Cortex of kidney (tissue), 1 donor: ENCODE measurements at places on chromosomes 2 and 18.

GRCh38 chr2:215598376-215598975 is 162.6 kb upstream of the FN1 start:
- no peak for DNase-seq

GRCh38 chr2:182375862-182376261 is 51.0 kb downstream of the PDE1A start:
- no peak for DNase-seq

- DNase-seq, result no peak
These were observed at the start of gene GAREM2 for GRCh38 chr2:26172871-26173775. GAREM2 (plus strand) TSS chr2:26173088; CDS start chr2:26173221, 133 bp downstream.

DNA sequence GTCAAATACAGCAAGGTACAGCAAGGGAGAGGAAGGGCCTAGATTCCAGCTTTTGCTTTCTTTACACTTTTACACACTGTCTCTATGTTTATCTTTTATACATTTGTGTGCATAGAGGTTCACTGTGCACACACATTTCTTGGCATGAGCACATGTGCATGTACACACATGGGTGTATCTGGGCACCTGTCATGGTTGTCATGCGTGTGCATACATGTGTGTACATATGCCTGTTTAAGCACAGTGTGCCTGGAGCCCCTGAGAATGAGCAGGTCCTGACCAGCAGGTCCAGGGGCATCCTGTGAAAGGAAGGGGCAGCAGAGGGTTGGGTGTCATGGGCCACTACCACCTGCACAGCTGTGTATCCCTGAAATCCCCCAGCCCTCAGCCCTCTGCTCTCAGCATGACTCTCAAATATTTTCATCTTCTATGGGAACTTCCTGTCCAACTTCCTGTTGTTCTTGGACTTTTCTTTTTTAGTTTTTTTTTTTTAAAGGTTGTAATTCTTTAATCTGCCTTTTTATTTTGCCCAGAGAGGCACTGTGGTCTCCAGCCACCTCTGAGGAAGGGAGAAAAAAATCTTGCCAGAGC is 97.0 kb upstream of the EPAS1 start:
- DNase-seq, result no peak

- no peak for DNase-seq
These were observed 27.3 kb upstream of the EVA1A start for GRCh38 chr2:75587954-75588587.

GRCh38 chr2:224904381-224904780 is 137.9 kb downstream of the DOCK10 start:
- DNase-seq, result no peak

DNA sequence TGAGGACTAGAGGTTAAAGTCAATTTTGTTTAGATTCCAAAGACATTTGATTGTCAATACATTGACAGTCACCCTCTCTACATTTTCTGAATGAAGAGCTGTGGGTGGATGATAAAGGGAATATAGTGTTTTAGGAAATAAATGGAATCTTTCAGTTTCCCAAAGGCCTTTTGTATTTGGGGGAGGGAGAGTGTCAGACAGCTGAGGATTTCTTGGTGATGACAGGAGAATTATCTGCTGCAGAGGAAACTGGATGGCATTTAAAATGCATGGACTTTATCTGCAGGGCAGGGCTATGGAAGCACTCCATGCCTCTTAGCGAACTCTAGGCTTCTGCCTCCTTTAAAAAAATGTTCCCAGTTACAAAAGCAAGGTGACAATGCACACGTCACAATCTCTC is 195.1 kb downstream of the KCNS3 start:
- DNase-seq, result no peak

DNA sequence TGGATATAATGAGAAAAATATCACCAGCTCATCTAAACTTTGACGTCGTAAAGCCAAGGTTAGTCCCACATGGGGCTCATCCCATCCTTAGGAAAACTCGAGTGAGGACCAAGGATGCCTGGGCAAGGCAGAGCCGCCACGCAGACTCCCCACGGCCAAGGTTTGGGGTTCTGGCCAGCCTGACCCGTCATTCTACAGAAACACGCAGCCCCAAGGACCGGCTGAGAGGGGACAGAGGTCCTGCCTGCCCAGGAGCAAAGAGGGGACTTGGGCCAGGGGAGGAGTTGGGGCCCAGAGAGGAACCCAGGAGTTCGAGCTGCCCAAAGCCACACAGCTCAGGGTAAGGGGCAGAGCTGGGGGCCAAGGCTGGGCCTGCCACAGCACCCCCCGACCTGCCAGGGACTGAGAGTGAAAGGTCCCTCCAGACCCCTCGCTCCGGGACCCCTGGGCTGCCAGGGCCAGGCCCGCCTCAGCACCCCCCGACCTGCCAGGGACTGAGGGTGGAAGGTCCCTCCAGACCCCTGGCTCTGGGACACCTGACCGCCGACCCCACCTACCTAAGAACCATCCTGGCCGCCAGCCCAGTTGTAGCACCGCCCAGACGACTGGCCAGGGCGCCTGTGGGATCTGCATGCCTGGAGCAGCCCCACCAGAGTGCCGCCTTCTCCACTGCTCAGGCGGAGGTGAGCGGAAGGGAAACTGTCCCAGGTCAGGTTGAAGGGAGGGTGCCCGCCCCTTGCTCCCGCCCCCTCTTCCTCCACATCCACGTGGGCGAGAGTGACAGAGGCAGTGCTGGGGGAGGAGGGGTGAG is at the start of gene PDCD1:
Gene PDCD1 (minus strand): TSS at position 689 of the 811 bp plus-strand sequence. CDS start 56 bp downstream, at position 633.
- DNase-seq, result no peak

DNA sequence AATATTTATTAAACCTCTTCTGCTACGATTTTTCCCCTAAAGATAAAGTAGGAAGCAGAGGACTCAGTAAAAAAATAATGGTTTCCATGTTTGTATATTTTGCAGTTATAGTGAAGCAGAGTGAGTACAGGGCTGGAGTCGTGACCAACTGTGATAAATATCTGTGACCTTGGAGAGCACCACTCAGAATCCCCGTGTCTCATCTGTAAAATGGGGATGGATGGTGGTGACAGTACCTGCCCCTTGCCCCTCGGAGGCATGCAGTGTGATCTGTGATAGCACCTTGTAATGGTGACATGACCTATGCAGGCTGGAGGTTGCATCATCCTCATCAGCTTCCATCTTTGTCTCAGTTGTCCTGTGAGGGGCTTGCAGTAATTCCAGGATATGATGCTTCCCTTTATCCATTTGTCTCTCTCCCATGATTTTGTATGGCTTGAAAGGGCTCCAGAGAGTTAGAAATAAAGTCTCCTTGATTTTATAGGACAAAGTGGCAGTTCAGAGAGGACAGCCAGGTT is 5.5 kb downstream of the TTL start:
- no peak for DNase-seq

DNA sequence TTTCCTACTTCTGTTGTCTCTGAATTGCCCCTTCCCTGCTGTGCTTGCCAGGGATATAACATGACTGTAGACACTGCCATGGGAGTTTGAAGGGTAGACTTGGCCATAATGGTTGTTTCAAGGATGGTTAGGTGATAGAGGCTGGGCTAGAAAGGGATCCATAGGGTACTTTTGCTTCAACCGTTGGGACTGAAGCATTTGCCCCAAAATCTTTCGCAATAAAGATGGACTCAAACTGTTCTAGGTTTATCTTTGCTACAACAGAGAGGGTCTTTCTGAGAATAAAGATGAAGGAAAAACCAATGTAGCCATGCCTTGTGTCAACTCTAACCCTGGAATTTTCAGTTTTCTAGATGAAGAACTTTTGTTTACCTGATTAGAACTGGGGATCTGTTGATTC is 27.2 kb downstream of the MSGN1 start:
- no peak for DNase-seq

GRCh38 chr18:78979056-78979729 is 425 bp upstream of the SALL3 start:
- no peak for DNase-seq

- DNase-seq, result no peak
These were observed 119.2 kb upstream of the TMEM18 start for GRCh38 chr2:796141-796985.

DNA sequence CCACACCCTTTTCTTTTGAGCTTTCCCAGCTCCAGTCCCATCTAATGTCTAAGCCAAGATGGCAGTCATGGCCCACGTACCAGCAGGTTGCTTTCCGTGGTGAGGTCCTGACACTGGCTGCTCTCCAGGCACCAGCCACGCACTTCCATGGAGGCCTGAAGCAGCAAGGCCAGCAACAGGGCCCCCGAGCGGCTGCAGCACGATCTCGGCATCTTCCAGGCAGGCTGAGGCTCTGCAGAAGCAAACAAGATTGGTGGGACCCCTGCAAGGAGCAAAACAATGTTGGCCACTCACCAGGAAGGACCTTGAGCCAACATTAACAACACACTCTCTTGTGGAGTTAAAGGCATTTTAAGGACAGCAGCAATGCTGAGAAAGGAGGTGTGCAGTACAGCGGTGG is 3.8 kb downstream of the POMC start:
- DNase-seq, result no peak

GRCh38 chr2:47195148-47195547 is 40.0 kb upstream of the STPG4 start:
- no peak for DNase-seq

DNA sequence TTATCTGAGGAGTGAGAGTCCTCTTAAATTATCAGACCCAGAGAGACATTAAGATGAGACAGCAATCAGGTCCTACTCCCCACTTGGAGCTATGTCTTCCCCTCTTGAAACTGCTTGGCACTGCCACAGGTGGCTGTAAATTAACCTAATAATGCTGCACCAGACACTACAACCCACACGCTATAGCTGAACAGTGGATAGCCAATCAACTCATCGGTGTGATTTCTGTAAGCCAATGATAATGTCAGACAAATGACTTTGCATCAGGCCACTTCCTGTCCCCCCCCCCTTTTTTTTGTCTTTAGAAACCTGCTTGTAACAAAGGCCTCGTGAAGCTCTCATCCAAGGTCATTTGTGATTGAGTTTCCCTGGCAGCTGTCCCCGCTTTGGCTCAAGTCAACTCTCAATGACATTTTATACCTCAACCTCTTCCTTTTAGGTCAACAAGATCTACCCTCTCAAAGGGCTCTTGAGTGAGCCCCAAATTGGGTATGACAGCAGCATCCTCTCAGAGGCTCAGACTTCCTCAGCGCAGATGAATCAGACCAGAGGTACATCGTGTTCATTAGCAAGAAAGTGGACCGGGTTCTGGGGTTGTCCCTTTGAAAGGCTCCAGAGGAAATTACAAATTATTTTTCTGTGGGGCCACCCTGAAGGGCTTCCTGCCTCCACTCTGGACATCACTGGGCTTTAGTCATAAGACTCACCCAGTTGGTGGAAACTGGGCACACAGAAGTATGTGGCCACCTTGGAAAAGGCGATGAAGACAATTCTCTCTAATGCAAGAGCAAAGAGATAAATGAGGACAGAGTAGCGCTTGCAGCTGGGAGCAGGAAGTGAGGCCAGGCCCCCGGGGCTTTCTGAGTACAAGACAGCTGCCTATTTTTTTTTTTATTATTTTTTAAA is 73.6 kb downstream of the COPS8 start:
- DNase-seq, result no peak

DNA sequence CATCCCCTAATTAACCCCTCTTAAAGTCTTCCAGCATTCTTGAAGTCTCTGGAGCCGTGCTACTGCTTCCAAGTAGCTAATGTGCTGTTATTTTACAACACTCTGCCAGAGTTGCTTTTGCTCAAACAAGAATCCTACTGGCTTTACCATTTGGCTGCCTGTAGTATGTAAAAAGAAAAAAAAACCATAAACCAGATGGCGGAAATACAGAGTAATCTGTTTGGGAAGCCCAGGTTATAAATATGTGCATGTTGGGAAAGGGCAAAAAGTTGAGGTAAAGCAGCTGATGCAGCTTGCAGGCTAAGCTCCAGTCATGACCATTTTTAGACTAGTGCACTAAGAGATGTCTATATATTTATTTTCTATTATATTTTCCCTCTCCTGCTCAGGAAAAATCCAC is 313.2 kb upstream of the ETAA1 start:
- DNase-seq, result no peak

GRCh38 chr2:165810418-165810817 is 16.4 kb upstream of the GALNT3 start:
- no peak for DNase-seq

DNA sequence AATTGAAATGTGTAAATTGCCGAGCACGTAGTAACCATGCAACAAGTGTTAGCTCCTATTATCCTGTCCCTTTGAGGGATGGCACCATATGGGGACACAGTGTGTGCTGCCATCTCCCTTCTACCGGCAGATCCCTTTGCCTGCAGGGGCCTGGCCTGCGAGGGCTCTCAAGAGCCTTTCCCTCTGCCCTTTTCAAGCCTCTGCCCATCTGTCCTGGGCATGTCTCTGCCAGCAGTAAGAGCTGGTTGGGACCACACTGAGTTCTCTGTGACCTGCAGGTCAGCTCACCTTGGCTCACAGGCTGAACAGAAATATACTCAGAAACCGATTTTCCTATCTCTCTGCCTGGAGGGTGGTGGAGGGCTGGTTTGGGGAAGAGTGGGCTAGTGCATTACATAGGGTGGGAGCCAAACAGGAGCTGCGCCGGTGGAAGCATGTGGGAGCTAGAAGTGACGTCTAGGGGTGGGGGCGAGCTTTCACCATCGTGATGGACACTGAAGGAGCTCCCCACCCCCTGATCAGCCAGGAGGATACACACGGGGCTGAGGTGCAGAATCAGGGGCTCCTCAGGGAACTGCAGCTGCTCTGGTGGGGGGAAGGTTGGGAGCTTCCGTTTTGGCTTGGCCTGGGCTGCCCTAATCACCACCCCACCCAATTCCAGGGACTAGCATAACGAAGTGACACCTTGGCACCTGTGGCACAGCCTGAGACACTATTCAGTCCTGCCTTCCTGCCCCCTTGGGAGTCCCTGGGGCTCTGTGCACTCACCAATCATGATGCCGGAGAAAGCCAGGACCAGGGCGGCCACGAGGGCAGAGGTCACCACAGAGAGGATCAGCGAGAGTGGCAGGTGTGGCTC is 109.7 kb downstream of the CLIP4 start:
- DNase-seq, result no peak

DNA sequence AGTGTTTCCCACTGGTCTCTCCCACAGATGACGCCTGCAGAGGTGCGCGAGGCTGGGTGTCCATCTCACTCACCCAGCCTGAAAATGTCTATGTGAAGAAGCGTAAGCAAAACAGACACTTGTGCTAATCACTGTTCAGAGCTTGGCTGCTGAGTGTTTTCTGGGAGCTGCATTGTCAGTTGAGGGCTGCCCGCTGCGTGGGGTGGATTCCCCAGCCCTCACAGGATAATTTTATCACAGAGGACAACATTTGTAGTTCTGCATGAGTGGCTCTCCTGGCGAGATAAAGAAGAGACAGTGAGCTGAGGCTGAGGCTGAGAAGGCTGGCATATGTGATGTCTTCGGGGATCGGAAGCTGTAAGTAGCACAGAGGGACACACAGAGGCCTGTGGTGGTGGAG is 16.2 kb upstream of the CAPN13 start:
- DNase-seq, result no peak
